Right cardiac atrium (tissue), 5 donors: ENCODE measurements at places on chromosomes 1 and 21.

- DNase-seq, result no peak
Observed at GRCh38 chr1:20883766-20884165, 96.7 kb upstream of the HP1BP3 start.

DNA sequence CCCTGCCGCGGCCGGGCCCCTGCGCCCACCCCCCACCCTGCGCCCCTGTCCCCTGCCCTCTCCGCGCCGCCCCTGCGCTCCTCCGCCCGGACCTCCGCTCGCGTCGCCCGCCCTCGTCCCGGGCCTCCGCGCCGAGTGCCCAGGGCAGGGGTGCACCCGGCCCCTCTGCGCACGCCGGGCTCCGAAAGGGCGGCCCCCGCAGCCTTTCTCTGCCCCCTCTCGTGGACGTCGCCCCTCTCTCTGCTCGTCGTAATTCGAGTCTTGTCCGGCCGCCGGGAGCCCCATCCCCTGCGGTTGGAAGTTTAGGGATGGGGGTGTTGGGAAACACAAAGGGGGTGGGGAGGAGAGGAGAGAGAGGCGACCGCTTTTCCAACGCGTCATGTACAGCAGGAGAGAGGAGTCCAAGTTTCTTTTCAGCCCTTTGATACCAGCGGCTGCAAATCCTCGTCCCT, 407 bp downstream of the GALNT2 start:
- peak; percentile 74 for DNase-seq

DNA sequence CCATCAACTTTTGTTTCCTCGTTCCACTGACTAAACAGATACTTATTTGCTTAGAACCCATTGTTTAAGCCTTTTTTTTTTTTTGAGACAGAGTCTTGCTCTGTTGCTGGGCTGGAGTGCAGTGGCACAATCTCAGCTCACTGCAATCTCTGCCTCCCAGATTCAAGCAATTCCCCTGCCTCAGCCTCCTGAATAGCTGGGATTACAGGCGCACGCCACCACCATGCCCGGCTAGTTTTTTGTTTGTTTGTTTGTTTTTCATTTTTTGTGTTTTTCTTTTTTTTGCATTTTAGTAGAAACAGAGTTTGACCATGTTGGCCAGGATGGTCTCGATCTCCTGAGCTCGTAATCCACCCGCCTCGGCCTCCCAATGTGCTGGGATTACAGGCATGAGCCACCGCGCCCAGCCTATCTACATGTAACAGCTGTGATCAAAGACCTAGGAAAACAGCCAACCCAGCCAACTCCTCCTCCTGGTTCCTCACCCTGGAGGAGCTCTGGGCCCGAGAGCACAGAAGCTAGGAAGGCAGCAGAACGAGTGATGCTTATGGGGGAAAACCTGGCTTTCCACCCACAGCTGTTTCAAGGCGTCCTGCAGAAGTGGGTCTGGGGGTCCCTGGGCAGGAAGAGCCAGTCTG, 32.9 kb downstream of the KCNN3 start:
- peak; percentile 39 for DNase-seq

DNA sequence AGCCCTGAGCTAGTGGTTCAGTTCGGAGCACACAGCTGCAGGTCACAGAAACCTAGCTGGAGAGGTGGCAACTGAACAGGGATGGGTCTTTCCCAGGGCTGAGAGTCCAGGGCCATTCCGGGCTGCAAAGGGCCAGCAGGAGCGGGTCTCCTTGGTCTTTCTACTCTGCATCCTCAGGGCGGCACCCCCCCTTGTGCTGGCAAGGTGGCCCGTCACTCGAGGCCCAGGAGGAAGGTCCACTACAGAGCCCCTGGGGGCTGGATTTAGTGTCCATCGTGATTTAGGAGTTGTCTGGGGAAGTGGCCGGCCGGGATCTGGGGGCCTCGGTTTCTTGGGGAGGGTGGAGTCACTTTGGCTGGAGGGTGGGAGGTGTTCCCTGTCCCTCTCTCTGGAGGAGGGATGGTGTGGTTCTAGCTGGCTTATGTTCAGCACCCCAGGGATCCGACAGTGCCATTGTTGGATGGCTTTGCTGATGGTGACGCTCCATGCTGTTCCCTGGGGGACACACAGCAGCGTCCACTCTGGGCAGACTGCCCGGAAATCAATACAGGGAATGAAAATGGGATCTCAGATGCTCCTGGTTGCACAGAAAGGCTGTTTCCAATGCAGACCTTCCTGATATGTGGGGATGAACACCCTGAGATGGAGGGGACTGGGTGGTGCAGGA, 64.4 kb downstream of the UMODL1 start:
- DNase-seq, result no peak

DNA sequence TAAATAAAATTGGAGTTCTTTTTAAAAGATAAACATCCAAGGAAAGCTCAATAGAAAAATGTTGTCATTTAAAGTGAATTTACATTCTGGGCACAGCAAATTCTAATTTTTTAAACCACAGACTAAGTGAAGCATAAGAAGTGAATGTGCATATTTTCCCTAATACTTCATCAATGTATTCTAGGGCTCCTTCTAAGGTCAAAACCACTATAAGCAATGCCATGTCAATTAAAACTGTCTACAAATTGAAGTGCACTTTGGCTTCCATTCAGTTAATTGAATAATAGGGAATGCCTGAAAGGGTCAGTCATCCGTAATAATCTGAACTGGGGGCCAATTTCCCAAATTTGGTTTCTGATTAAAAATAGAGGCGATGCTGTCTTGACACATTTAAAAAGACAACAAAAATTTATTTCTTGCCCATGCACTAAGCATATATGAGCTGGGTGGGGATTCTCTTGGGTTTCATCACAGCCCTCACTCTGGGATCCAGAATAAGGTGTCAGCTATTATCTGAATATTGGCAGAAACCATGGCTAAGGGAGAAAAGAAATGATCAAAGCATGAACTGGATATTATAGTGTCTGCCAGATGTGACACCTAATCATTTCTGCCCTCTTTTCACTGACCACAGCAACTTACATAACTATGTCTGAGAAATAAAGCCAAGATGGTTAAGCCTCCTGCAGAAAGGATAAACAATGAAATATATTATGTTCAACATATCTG, 660.6 kb upstream of the B3GALT2 start:
- DNase-seq, result no peak

- DNase-seq, result no peak
Observed at GRCh38 chr1:18090636-18091035, 17.0 kb upstream of the IGSF21 start.
